CD4-positive, alpha-beta T cell treated with Interleukin-17A for 1 hour (primary cell): ENCODE measurements at places on chromosomes 16 and 17.

DNA sequence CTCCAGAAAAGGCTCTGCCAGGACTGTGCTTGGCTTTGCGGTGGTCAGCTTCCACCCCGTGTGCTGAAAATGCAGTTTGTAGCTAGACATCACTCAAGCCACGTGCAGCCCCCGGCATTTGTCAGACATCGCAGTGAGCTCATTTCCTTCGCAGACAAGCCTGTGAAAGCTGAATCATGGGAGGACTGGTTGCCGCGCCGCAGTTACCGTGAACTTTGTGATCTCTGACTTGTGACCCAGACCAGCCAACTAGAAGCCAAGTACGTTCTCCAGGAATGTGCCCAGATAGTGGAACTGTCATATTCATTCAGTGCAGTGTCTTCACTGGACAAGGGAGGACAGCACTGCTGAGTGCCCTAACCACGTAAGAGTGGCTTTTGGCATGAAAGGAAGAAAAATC is 58.1 kb downstream of the NDE1 start:
- no peak for DNase-seq

DNA sequence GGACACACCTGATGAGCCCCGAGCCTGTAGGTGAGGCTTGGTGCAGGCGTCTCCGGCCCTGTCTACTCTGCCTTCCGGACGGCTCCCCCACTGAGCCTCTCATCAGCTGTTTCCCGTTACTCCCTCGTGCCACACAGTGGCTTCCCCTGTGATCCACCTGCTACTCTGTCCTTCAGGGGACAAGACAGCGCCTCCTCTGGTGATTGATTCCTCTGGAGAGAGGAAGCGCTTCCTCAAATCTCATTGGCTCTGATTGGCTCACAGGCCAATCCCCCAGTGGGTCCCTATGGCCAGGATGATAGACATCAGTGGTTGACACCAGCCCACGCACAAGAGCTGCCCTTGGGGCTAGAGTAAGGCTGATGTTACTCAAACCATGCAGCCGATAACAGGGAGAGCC is 24.0 kb downstream of the RNF213 start:
- DNase-seq: no peak

- peak; percentile 90 for DNase-seq
These were observed 4.4 kb downstream of the CD19 start for GRCh38 chr16:28935924-28936783.

DNA sequence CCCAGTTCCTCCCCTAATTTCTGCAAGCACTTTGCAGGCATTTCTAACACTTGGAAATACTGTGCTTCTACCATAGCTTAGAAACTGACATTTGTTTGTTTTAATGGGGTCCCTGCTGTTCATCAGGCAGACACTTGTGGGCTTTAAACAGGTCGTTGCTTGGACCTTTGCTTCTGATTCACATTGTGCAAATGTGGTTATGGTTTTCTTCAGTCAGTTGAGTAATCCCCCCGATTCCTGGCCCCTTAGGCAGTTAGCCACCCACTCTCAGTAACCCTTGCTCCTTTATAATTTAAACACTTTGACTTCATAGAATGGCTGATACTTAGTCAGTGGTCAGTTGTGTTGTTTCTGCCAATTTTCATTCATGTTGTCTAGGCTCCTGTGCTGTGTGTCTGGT is 39.4 kb downstream of the SLC47A1 start:
- DNase-seq: no peak

- no peak for DNase-seq
These were observed 169.1 kb downstream of the MSI2 start for GRCh38 chr17:57425431-57425830.

GRCh38 chr17:79781012-79781650 is 3.2 kb downstream of the CBX2 start:
- no peak for DNase-seq

- DNase-seq: no peak
These were observed 237.0 kb downstream of the CA10 start for GRCh38 chr17:51921500-51921899.

- DNase-seq: no peak
These were observed 15.2 kb upstream of the HOXB2 start for GRCh38 chr17:48559840-48560817.
